Thymus (tissue), 14 donors: ENCODE measurements at places on chromosomes 1 and 21.

DNA sequence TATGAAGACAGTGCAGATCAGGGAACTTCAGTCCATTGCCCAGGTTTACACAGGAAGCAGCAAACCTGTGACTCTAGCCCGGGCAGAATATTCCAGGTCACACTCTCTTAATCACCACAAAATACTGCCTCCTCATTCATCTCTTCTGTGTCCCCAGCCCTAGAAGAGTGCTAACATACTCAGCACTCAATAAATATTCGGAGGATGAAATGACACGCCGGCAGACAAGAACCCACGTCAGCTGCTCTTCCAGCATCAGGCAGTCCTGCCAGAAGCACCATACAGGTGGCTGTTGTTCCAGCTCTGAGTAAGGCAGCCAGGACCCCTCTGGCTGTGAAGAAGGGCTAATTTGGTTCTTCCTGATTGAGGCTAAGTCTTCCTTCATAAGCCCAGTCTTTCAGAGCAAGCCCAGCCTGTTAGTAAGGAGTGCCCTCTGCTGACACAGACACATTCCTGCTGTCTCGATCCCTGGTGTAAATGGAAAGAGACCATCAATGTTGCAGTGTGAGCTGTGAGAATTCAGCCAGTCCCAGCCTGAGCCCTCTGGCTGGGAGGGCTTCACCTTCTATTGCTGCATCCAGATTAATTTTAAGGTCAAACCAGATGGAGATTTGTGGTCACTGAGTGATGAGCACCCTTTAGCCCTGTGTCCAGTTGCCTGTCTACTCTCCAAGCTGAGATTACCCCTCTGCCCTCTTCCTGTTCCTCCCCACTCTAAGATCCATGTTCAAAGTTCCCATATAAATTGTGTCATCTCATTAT lies 45.0 kb upstream of the KIRREL1 start:
- DNase-seq: peak; percentile 36

- DNase-seq: no peak
Measured at GRCh38 chr21:44499211-44499560, 40.8 kb downstream of the KRTAP10-1 start.

- DNase-seq: no peak
Measured at GRCh38 chr21:41345356-41345755, 16.5 kb upstream of the MX2 start.

DNA sequence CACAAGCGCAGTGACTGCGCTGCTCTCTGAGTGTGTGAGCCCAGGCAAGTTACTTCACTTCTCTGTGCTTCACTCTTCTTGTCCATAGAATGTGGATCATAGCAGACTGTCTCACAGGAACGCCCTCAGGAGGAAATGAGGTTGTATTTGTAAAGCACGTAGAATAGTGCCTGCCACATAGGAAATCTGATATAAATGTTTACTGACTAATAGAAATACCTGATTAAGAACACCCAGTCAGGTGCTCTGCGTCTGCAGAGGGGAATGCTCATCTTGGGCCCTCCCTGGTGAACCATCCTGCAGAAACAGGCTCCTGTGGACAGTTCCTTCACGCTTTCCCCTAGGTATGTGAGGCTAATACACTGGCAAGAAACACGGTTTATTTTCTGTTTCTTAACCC lies 100.3 kb downstream of the BEND5 start:
- no peak for DNase-seq

DNA sequence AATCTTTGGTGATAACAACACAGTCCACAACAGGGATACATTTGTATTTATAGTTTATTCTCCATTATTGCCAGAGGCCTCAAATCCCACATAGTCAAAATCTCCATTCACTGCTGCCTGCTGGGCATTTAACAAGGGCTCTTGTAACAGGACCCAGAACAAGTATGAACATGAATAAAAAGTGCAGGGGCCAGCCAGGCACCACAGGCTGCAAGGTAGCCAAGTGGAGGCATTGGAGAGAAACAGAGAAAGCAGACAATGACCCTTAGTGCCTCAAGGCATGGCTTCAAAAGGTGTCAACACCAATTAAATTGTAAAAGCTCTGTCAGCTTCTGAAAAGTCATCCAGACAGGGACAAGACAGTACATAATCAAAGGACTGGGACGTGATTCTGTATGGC lies 116.8 kb downstream of the ATP6V1G3 start:
- no peak for DNase-seq

- no peak for DNase-seq
Measured at GRCh38 chr1:18238190-18238589, 130.6 kb downstream of the IGSF21 start.
